Erythroblast (primary cell): ENCODE measurements at places on chromosomes 7 and 10.

DNA sequence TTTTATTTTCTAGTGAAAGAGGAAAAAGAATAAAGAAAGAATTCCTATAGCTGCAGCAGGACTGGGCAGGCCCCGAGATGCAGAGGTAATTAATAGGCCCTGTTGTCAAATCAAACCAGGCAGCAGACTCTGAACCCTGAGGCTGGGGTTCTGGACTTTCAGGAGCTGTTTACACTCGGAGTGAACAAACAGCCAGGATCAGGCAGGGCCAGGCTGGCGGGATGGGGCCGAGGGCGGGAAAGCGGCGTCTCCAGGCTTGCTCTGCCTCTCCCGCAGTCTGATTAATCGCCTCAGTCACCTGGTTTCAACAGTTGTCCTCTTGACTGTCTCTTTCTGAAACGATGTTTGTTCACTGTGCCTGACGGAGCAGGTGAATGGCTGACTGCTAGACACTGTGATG lies 675.4 kb upstream of the FOXK1 start:
- no peak for DNase-seq

GRCh38 chr7:12888717-12889116 lies 201.3 kb downstream of the ARL4A start:
- DNase-seq: no peak

DNA sequence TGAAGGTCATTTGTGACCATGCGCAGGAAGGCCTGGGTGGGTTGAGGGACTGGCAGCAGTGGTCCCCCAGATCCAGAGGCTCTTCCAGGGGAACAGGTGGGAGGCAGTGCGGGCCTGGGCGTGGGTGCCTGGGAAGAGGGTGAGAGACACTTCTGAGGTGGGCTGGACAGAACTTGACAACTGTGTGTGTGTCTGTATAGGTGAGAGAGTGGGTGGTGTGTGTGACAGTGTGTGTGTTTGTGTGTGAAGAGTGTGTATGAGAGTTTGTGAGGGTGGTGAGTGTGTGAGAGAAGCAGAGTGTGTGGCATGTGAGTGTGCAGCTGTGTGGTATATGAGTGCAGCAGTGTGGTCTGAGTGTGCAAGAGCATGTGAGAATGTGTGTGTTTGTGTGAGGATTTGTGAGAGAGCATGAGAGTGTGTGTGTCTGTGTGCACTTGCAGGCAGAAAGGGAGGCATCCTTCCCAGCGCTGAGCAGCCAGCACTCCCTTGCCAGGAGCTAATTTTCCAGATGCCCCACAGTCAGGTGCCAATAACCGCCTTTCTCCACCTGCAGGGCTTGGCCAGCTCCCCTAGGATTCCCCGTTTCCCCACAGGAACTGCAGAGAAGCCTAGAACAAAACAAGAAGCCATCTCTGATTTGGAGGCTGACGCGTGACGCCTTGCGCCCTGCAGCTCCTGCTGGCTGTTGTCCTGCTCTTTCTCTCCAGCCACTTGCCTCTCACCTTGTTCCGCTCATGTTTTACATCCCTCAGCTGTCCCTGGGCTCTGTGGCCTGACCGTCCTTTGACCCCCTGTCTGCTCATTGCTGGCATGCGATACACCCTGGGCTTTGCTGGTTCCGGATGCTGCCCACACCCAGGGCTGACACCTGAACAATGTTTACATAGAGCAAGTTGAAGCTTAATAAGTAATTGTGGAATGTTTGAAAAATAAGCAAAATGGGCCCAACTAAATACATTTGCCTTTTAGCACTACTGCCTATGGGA lies 88.0 kb downstream of the TMEM178B start:
- no peak for DNase-seq

- DNase-seq: no peak
Observed at GRCh38 chr10:2256241-2256640, 518.9 kb upstream of the ADARB2 start.

DNA sequence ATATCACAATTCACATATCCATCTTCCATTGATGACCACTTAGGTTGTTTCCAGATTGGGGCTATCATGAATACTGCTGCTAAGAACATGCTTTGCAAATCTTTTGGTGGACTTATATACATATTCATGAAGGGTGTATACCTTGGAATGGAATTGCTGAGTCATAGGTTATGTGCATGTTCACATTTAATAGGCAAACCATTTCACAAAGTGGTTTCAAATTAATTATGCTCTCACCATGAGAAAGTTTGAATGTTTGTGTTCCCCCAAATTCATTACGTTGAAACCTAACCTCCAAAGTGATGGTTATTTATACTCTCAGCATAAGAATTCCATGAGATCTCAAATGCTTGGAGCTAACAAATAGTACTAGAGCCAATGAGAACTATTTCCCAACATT lies 86.4 kb downstream of the VPS41 start:
- DNase-seq: peak; percentile 17

- DNase-seq: no peak
Observed at GRCh38 chr7:100370303-100370702, 3.0 kb upstream of the PILRA start.

DNA sequence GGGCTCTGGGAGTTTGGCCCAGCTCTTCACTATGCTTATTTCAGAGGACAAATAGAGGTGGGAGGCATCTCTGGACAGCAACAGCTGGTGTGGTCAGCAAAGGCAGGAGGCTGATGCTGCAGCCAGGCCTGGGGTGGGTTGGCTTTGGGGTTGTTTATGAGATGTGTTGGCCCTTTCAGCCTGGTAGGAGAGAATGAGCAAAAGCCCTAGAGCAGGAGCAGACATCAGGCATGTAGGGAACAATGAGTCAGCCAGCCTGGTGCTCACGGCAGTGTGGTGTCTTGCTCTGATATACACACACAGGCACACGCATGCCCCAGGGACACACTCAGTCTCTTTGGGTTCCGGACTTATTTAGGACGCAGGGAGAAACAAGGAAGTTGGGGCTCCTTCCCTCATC lies 157.1 kb downstream of the PRKCQ start:
- no peak for DNase-seq

DNA sequence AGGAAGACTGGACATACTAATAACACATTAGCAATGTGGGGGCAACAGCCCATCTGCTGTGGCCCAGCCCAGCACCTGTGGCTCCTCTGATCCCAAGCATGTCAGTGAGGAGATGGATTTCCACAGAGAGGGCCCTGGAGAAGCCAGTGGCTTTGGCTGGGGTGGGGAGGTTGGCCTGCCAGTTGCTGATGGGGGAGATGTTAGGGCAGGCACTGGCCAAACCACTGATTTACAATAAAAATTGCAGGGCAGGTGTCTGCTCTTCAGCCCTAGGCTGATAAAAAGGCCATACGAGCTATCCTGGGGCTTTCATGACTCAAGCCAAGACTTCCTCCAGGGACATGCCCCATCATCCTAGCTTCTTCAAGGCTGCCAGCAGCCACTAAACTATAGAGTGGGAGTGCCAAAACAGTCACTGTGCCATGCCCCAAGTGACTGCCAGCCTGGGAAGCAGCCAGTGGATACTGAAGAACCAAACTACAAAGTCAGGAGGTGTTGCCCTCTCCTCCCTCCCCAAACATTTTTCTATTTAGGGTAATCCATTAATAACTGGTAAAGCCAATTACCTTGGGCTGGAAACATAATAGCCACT lies 37.8 kb downstream of the DPCD start:
- DNase-seq: no peak

- no peak for DNase-seq
Observed at GRCh38 chr7:35645691-35646090, 49.2 kb downstream of the HERPUD2 start.

DNA sequence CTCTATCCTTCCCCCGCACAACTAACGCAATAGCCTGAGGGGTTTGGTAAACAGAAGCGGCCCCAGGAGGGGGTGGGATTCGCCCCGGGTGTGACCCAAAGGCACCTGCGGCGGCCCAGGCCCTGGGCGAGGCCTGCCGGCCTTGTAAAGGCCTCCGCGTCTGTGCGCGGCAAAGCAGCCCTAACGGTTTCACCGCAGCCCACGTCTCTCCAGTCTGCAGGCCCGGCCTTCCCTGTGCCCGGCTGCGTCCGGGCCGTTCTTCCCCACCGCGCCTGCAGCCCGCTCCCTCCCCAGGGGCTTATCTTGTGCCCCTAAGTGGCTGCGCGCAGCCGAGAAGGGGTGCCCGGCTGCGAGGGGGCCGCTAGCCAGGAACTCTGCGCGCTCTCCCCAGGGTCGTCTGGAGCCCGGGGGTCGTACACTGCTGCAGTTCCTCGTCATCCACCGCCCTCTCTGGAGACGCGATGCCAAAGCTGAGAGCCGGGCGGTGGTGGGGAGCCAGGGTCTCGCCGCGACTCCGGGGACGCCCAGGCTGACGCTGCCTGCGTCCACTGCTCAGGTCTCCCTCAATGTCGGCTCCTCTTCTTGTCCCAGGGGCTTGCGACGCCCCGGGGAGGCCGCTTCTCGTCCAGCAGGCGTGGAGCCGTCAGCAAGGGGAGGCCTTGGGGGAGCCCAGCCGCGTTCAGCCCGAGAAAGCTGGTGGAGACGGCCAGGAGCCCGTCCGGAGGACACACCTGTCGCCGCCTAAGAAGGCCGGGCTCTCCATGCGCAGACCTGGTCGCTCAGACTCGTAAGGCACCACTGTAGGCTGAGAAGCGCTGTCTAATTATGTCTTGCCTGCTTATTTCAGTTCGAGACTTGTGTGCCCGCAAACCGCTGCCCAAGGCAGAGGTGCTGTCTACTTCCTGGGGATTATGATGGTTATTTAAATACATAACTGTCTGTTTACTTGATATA lies 132.3 kb downstream of the SPAG6 start:
- peak; percentile 34 for DNase-seq

DNA sequence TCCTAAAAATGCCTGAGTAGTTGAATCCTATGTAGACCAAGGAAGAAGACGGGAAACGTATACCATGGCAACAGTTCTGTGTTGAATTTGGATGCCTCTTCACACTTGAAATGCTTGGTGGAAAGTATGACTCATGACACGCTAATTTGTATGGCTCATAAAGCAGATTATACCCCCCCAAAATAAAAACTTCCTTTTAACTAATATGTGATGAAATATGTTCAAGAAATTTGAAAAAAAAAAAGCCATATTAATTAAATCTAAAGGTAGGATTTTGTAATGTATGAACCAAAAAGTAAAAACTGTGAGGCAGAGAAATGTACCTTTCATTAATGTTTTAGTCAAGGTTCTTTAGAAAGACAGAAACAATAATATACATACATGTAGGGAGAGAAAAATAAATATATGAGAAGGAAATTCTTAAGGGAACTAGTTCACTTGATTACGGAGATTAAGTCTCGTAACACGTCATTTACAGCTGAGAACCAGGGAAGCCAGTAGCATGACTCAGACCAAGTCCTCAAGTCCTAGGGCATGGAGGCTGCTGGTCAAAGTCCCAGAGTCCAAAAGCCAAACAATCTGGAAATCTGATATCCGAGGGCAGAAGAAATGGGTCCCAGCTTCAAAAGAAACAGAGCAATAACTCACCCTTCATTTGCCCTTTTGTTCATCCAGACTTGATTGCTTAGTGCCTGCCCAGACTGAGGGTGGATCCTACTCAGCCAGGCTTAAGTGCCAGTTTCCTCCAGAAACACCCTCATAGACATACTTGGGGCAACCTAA lies 485.1 kb downstream of the SEMA3D start:
- no peak for DNase-seq

GRCh38 chr10:42877496-42878030 lies 95.0 kb downstream of the BMS1 start:
- DNase-seq: no peak

DNA sequence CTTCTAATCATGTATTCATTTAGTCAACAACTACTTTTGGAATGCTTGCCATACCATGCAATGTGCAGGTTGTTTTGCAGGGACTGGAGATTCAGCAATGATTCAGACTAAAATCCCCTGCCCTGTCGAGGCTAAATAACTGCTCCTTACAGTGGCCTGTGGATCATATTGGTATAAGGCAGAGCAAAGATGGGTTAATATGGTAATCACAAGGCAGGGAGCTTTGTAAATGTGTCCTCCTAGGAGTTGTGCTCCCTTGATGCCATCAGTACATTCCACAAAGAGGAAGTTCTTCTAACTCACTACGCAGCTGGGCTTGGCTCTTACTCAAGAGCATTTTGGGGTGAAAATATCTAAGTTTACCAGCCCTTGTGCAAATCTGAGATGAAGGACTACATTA lies 614 bp upstream of the IFIT2 start:
- peak; percentile 48 for DNase-seq

DNA sequence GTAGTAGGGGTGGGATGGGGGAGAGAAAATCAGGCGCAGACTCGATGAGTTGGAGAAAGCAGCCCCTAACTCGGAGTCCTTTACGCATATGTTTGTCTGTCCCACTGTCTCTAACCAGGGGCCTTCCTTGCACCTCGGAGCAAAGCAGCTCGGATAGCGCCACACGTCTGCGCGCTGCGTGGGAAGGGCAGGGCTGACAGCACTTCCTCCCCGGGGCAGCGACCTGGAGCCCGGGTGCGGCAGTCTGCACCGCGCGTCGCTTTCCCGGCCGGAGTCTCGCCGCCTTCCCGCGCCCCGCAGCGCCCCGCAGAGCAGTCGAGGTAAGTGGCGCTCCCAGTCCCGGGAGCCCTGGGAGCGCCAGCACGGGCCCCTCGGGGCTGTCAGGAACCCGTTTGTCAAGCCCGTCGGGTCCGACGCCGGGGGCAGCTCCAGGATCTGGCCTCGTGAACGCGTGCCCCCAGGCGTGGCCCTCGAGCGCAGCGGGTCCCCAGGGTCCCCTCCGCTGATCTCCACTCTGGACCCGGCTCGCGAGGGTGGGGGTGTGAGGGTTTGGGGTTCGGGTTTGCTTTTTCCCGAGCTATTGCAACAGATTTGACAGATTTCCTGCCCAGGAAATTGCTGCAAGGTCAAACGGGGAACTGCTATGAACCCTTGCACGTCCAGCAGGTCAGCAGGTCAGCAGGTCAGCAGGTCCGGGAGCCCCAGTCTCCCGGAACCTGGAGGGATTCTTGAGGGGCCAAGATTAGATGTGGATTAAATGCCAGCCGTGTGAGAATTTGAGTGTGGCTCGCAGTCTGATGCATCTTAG lies 597 bp downstream of the APBB1IP start:
- DNase-seq: peak; percentile 22

GRCh38 chr10:104744052-104744451 lies 103.0 kb downstream of the SORCS3 start:
- DNase-seq: no peak

DNA sequence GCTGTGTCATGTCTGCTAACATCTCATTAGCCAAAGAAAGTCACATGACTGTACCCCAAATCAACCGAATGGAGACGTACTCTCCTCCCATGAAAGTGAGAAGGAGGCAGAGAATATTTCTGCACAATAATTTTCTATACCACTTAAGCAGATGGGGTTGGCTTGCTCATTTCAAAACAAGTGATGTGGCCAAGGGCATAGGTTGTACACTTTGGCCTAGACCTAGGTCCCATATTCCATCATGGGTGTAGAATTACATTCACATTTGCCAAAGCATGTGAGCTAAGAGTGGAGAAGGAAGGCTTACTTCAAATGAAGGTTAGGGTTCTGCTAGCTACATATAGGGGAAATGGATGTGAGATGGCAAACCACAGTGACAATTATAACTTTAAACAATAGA lies 83.0 kb downstream of the ZNF365 start:
- DNase-seq: no peak

GRCh38 chr7:79979437-79979836 lies 155.2 kb upstream of the GNAI1 start:
- DNase-seq: no peak

GRCh38 chr7:108136191-108136688 lies 6.1 kb upstream of the LAMB4 start:
- no peak for DNase-seq
